ENCODE measurements at places on chromosomes 2 and 18.

- no peak for DNase-seq
Measured at GRCh38 chr2:211957799-211958198, 580.8 kb downstream of the ERBB4 start.

GRCh38 chr18:31740180-31740579 is 20.5 kb downstream of the SLC25A52 start:
- no peak for DNase-seq

- no peak for DNase-seq
Measured at GRCh38 chr2:208049006-208049405, 23.7 kb upstream of the PLEKHM3 start.

GRCh38 chr18:73352546-73352945 is 484.8 kb upstream of the NETO1 start:
- DNase-seq = no peak

DNA sequence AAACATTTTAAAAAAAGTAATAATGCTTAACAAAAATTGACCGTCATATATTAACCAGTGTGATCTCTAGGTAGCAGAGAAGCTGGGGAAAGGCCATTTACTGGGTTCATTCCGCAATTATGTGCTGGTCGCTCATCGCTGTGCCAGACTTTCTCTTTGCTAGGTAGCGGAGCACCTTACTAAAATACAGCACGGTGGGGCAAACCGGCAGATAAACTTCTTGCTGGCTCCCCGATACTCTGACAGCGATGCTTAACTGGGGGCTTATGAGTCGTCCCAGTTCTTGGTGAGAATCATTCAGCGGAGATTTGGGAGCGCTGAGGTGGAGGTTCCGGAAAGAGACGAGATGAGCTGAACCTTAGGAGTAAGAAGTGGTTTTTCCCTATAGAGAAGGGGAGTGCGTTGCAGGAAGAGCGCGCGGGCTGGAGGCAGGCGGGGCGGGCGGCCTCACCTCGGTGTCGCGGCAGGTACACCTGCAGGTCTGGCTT is 605 bp downstream of the C2orf68 start:
- DNase-seq = no peak

- no peak for DNase-seq
Measured at GRCh38 chr2:170371231-170371998, 193.5 kb downstream of the MYO3B start.

GRCh38 chr18:3251963-3252277 is 4.3 kb downstream of the MYL12A start:
- no peak for DNase-seq

DNA sequence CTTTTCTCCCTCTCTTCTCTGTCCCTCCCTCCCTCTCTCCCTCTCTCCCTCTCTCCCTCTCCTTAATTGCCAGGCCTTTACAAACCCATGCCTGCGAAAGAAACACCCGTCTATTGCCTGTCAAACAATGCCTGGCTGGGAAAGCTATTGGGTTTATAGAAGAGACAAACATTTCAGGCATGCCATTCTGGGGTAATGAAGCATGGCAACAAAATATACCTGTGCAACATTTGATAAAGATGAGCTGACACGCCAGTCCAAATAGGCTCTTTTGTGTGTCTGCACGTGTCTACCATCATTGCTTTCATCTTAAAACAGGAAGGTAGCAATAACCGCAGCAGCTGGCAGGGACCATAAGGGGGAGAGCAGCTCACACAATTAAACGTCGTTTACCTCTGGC is 282.1 kb downstream of the ZNF516 start:
- DNase-seq = no peak

- peak; percentile 58 for DNase-seq
Measured at GRCh38 chr2:239223310-239224198, 177.3 kb downstream of the HDAC4 start.

DNA sequence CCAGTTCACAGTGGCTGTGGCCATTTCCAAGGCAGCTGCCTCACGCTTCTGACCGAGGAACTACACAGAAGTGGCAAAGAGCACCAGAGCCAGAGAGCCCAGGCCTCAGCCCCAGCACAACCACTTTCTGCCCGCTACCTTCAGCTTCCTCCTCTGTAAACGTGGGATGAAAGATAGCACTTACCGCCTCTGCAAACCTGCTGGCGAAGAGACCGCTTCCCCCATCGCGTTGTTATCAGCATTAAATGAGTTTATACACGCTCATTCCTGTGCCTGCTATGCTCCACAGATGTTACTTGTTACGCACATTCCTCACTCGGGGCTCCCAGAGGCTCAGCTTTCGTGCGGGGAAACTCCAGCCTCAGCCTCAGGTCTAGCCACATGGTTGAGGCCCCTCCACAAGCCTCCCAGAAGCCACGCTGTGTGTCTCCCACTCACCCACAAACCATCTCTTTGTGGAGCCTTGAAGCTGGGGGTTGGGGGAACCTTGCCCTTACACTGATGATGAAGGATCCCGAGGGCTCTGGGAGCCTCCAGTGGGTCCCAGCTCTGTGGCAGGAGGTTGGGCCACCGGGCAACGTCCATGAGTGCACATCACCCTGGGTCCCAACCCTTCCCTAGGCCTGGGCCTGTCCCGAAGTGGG is 63.3 kb upstream of the SMAD7 start:
- DNase-seq = peak; percentile 37

DNA sequence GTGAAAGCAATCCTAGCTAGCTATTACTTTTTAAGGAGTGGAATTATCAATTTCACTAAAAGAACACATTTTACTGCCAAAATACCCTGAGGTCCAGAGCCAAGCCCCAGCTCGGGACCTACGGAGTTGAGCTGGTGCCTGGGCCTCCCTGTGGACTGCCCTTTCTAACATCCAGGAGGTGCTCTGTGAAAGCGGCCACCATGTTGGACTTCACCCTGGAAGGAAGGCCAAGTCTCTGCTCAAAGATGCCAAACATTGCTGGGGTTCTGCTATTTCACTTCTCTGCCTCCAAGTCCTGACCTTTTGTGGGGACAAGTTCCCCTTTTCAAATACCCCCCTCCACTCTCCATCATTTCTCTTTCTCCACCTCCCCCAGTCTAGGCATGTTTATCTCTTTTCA is 498.7 kb upstream of the RAB6C start:
- no peak for DNase-seq

- no peak for DNase-seq
Measured at GRCh38 chr18:55587418-55588110, 428 bp downstream of the TCF4 start.

- DNase-seq = no peak
Measured at GRCh38 chr2:151716721-151717120, 17.6 kb downstream of the NEB start.

DNA sequence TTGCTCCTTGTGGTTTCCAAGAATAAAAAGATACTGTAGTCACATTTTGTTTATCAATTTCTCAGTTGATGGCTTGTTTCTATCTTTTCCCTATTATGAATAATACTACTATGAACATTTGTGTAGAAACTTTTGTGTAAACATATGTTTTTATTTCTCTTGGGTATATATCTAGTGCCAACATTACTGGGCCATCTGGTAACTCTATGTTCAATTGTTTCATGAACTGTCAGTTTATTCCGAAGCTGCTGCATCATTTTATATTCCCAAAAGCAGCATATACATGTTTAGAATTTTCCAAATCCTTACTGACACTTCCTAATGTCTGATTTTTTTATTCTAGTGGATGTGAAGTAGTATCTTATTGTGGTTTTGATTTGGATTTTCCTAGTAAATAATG is 737.6 kb upstream of the TMEFF2 start:
- DNase-seq = no peak

DNA sequence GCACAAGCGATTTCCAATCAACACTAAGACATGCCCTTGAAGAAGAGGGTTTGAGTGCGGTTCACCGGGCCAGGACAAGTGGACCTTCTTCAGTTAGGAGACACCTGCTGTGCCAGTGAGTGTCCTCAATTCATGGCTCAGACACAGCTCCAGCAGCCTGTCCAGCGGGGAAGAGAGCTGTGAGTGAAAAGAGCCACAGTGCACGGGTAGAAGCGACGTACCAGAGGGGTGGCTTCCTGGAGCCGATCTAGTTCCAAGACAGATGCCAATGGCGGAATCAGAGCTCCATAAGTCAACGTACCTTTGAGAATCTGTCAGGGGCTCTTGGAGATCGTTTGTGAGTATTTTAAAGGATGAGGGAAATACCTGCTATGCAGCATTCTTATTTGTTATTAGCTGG is 119.9 kb upstream of the SALL3 start:
- DNase-seq = no peak

DNA sequence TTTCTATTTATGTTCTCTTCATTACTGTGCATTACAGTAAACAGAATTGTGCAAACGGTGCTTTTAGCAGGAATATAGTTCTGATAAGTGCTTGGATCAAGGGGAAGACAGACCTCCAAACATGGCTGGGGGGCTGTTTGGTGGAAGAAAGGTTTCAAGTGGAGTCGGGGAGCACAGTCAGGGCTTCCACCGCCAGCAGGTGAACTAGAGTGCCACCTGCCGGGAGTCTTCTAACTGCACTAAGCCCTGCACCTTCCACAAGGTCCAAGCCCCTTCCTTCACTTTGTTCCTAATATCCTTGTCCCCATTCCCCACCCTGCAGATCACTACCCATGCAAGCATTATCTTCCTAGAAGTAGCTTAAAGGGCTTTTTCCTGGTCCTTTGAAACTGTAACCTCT is 11.1 kb downstream of the ONECUT2 start:
- DNase-seq = no peak

GRCh38 chr18:8751692-8752091 is 46.3 kb downstream of the MTCL1 start:
- DNase-seq = no peak

- DNase-seq = no peak
Measured at GRCh38 chr2:170076189-170076588, 101.8 kb upstream of the MYO3B start.

DNA sequence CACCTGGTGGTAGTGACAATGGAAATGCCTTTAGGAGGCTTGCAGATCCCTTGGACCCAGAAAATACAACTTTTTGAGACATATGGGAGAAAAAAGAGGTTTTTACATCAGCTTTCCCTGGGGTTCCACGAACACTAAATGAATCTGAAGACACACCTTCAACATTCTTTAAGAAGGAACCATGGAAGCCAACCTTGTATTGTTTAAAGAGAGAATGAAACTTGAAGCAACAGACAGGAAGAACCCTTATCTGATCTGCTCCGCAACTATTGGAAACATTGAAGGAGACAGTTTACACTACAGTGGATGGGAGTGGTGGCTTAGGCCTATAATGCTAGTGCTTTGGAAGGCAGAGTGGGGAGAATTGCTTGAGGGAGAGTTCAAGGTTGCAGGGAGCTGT is 190.4 kb downstream of the LAMA1 start:
- DNase-seq = no peak

- no peak for DNase-seq
Measured at GRCh38 chr2:103285354-103285753, 523.5 kb downstream of the TMEM182 start.

DNA sequence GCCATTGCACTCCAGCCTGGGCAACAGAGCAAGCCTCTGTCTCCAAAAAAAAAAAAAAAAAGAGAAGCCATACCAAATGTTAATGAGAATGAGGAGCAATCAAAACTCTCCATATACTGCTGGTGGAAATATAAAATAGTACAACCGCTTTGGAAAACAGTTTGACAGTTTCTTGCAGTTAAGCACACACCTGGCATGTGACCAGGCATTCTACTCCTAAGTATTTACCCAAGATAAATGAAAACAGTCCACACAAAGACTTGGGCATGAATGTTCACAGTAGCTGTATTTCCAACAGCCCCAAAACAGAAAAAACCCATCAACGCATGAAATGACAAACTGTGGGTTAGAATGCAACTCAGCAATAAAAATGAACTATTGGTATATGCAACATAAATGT is 76.0 kb upstream of the ST8SIA5 start:
- no peak for DNase-seq

DNA sequence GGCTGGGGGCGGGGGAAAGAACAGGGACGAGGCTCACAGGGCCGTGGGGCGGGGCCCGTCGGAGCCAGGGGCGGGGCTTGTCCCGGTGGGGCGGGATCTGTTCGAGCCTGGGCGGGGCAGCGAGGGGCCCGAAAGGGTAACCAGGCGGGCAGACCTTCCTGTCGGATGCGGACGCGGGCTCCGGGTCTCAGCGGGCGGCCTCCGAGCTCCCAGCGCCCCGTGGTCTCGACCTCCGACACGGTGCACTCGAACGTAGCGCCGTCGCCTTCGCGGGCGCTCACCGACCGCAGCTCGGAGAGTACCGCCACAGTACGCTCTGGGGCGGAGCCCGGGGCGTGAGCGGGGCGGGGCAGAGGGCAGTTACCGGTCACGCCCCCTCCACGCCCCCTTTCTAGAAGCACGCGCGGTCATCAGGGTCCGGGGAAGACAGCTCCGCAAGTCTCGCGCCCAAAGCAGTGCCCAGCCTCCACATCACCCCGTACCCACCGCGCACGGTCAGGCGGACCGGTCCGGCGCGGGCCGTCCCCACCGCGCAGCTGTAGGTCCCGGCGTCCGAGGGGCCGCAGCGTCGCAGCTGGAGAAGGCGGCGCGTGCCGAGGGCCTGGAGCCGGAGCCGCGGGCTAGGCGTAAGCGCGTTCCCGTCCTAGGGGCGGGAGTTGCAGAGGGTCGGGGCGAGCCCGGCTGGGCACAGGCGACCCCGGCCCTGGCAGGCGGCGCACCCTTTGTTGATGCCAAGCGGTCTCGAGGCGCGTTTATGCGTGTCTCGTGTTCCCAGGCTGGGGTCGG is 8.7 kb downstream of the TMEM198 start:
- DNase-seq = peak; percentile 94

DNA sequence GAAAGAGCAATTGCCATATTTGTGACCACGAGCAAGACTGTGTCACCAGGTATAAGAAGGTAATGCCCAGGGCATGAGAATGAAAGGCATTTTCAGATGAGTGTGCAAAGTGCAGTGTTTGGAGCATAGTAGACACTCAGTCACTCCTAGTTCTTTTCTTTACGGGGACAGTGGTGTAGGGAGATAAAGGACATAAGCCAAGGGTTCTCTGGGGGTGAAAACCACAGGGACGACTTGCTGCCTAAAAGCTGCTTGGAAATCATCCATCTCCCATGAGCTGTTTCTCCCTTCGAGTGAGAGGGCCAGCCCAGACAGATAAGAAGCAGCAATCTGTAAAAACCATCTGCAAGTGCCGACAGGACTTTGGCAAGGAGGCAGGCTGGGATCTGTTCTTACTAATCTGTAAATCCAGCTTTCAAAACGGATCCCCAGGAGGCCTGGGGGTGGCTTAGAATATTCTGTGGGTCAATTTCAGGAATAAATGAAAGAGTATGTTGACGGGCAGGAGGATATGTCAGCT is 221.6 kb downstream of the LPIN1 start:
- no peak for DNase-seq

All from sciatic nerve (tissue), 2 donors.